ENCODE measurements at places on chromosomes 4 and X. TPM values are rescaled to one million over a fixed set of nuclear protein-coding genes. Genes with fewer than 3 reads are reported as not detected.

Gene CT83
- total RNA-seq: not detected

Gene CPE
- 1.00 TPM for total RNA-seq

Gene ARHGEF38
- not detected for total RNA-seq

Gene DDX60
- total RNA-seq: 26.1 TPM

Gene DUSP9
- total RNA-seq: 0.11 TPM

Gene CXCR3
- not detected for total RNA-seq

Gene MAGEA3
- not detected for total RNA-seq

Gene NLRP2B
- not detected for total RNA-seq

Gene XAGE1A
- total RNA-seq: not detected

Gene MAGEA11
- not detected for total RNA-seq

Gene ABLIM2
- not detected for total RNA-seq

Gene HS6ST2
- total RNA-seq: 0.25 TPM

Gene PPP2R2C
- 1.4 TPM for total RNA-seq

Gene STIM2
- total RNA-seq: 12.6 TPM

Gene DCLK2
- total RNA-seq: 14.1 TPM

Gene LRCH2
- total RNA-seq: 15.8 TPM

Gene USP17L21
- not detected for total RNA-seq

Gene DCAF4L1
- total RNA-seq: 0.11 TPM

Gene SPANXN4
- total RNA-seq: not detected

Gene SMIM31
- total RNA-seq: not detected

Gene CSN1S1
- not detected for total RNA-seq

Gene RHOXF2
- not detected for total RNA-seq

Gene SEPTIN6
- 10.1 TPM for total RNA-seq

Gene TRPC3
- 1.7 TPM for total RNA-seq

Gene SHROOM4
- 0.62 TPM for total RNA-seq

Gene UXT
- total RNA-seq: 108 TPM

Gene KIAA0232
- total RNA-seq: 30.5 TPM

Gene IRS4
- not detected for total RNA-seq

Gene TBC1D8B
- total RNA-seq: 19.1 TPM

Gene GABRG1
- not detected for total RNA-seq

Gene DCHS2
- 0.11 TPM for total RNA-seq

Gene KLF3
- 13.4 TPM for total RNA-seq

Gene GEMIN8
- total RNA-seq: 18.0 TPM

Gene ING2
- total RNA-seq: 8.6 TPM

Gene SSX3
- not detected for total RNA-seq

Gene EVC2
- 10.0 TPM for total RNA-seq

Gene ARMCX4
- 9.5 TPM for total RNA-seq

Gene TMPRSS11F
- not detected for total RNA-seq

Gene NOX1
- total RNA-seq: not detected

Gene MAGEE1
- 1.6 TPM for total RNA-seq

Measured in uterine smooth muscle cell (primary cell).